ENCODE measurements at places on chromosomes 4 and X.

- no peak for DNase-seq
These were observed 112.9 kb downstream of the CPZ start for GRCh38 chr4:8705161-8706145.

DNA sequence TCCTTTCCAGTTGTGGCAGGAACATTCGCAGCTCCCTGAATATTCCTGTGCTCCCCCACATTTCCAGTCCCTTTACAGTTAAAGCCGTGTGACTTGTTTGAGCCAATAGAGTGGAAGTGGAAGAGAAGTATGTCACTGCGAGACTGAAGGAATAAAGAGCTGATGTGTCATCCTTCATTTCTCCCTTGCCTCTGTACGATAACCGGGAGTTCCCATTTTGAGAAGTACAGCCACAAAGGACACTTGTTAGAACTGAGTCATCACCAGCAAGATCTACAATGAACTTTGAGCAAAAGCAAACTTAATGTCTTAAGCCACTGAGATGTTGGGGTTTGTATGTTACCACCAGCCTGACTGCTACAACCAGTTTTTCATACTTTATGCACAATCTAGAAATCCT lies 92.3 kb downstream of the SPRY1 start:
- DNase-seq = no peak

GRCh38 chr4:182206916-182207315 lies 36.3 kb upstream of the TENM3 start:
- no peak for DNase-seq

GRCh38 chrX:50103866-50104566 lies 96.8 kb downstream of the AKAP4 start:
- DNase-seq = no peak

DNA sequence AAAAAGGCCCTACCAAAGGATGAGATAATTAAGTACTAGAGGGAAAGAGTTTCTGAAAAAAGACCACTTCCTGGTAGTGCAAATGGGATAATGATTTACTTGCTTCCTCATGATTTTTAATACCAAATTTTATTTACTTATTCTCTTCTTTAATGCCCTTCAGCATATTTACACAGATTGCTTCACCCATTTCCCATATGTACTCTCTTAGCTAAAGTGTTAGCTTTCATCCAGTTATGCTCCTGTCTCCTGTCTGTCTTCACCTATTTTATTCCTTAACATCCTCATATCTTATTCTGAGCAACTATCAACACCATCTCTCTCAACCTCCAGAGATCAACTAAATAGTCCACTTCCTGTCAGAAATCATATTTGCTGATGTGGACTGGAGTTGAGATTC lies 183.2 kb upstream of the HS3ST1 start:
- no peak for DNase-seq

DNA sequence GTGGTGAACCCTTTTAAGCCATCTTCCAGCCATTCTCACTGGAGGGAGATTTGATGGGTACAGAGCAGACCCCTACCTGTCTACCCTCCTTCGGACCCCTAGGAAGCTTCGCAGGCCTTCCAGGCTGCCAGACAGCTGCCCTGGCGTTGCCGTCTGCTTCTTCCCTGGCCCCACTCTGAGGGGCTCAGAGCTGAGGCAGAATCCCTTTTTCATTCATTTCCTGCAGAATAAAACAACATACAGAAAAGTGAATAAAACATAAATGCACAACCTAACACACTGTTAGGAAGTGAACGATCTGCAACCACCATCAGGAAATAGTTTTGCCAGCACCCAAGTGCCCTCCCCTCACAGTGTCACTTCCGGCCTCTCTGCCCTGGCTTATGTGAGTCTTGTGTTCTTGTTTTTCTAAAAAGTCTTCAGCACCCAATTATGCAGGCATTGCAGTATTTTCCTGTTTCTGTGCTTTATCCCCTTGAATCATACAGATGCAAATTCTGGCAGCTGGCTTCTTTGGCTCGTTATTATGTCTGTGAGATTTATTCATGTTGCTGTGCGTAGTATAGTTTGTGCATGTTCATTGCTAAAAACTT lies 5.6 kb upstream of the ADD1 start:
- no peak for DNase-seq

- peak; percentile 46 for DNase-seq
These were observed 61.9 kb upstream of the FAM47B start for GRCh38 chrX:34880656-34881055.

DNA sequence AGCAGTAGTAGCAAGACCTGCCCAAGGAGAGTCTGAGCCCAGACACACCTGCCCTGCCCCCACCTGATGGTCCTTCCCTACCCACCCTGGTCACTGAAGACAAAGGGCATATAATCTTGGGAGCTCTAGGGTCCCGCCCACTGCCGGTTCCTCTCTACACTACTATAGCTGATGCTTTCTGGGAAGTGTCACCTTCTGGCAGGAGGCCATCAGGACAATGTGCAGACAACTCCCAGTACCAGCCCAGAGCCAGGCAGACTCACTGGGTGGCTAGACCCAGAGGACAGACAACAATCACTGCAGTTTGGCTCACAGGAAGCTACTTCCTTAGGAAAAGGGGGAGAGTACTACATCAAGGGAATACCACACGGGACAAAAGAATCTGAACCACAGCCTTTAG lies 312.7 kb downstream of the SPRY1 start:
- no peak for DNase-seq

DNA sequence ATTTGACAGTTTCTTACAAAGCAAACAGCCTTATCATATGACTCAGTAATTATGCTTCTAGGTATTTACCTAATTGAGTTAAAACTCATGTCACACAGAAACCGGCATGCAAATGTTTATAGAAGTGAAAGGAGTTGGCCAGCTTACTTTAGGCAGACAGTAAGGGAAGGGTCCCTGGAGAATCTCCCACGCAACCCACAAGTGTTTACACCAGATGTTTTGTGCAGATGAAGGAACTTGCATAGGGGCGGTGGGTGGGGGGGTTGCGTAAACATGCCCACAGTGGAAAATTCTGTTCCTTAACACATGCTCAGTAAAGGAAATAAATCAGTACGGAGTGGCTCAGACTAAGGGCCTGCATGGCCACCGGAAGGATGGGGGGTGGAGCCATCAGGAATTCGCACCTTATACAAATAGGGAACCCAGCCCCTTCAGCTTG lies 330.5 kb upstream of the AADAT start:
- DNase-seq = peak; percentile 22

DNA sequence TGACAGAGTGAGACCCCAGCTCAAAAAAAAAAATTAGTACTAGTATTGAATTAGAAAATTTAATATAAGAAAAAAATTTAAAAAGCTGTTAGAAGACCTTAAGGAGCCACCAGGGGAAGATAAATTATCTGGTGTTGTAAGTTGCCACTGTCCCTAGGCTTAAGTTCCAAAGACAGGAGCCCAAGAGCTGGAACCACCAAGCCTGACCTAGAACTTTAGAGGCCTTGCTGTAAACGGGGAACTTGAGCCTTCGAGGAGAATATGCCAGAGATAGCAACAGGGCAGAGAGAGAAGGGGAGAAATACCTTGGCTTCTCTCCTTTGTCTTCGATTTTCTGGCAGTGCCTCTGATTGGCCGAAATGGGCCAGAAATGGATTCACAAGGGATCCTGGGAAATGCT lies 8.9 kb downstream of the USP53 start:
- no peak for DNase-seq

DNA sequence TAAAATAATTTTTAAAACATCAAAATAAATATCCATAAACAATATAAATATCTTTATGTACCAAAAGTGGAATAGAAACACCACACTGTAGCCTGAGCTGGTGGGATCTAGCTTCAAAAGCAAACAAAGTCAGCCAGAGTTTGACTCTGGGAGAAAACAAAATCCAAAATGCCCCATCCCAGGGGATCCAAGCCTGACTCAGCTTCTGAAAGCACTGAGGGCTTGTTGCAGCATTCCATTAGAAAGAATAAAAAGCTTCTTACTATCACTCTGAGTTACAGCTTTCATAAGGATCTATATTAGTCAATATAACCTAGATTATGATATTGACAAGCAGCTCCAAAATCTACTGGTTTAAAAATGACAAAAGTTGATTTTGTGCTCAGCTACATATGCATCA lies 149.7 kb upstream of the ANKRD50 start:
- no peak for DNase-seq

- DNase-seq = no peak
These were observed 278.0 kb downstream of the FBXO8 start for GRCh38 chr4:174005422-174005821.

DNA sequence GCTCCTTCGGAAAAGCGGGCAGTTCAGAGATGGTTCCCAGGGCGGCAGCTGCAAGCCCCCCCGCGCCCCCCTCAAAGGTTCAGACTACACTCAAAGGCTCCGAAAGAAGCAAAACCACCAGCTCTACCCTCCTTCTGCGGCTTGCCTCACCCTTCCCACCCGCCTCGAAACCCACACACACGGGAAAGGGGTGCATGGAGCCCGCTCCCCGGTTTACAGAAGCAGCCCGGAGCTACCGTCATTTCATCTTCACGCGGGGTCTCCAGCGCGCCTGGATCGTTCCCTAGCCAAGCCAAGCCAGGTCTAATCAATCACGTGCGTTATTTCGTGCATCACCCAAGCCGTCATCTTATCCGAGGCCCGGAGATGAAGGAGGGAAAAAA lies 1.2 kb downstream of the NLGN4X start:
- DNase-seq = no peak

DNA sequence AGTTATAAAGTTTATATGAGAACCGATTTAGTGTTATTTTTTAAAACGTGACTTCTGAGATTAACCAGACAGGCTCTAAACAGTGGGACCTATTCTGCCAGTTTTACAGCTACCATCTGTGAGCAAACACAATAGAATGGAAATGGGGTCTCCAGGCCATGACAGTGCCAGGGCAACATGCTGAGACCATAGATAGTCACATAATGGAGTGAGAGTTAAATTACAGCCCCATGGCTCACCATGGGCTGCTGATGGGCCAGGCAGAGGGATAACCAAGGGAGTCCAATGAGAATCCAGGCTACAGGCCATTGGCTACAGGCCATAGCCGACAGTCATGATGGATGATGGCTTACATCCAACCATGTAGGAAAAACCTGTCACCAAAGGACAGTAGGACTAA lies 183.5 kb upstream of the NDP start:
- no peak for DNase-seq

DNA sequence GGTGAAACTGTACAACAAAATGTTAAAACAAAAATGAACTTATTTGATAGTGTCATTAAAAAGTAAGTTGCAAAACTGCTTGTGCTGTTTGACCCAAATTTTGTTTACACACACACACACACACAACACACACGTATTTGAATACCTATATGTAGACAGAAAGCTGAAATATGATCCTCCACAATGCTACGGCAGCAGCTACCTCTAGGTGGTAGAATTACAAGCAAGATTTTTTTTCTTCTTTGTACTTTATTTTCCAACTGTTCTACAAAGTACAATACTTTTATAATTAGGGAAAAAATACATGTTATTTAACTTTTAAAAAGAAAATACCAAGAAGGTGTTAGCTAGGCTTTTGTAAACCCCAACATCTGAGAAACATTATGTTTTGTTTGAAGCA lies 1.2 kb downstream of the CYTL1 start:
- DNase-seq = no peak

GRCh38 chr4:88742561-88742960 lies 44.9 kb upstream of the NAP1L5 start:
- no peak for DNase-seq

- no peak for DNase-seq
These were observed 528 bp upstream of the SLC25A4 start for GRCh38 chr4:185142564-185142911.

GRCh38 chr4:113699772-113700171 lies 61.8 kb downstream of the CAMK2D start:
- no peak for DNase-seq

DNA sequence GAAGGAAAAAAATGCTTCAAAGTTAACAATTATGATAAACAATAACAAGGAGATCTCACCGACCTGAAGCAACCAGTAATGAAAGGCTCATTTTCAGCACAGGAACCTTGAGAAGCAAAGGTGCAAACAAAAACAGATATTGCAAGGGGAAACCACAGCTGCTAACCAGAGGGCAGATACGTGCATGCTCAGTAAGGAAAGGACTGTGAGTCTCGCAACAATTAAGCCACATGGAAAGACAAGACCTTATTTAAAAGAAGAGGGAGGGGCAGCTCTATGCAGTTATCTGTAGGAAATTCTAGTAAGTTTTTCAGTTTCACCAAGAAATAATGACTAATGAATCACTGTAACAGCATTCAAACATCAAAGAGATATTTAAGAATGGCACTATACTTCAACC lies 19.3 kb downstream of the LRCH2 start:
- no peak for DNase-seq

GRCh38 chrX:150587585-150588503 lies 19.4 kb downstream of the MTM1 start:
- DNase-seq = no peak

Measured in GM04504 (cell line).